ENCODE measurements at places on chromosomes 13 and 19.

DNA sequence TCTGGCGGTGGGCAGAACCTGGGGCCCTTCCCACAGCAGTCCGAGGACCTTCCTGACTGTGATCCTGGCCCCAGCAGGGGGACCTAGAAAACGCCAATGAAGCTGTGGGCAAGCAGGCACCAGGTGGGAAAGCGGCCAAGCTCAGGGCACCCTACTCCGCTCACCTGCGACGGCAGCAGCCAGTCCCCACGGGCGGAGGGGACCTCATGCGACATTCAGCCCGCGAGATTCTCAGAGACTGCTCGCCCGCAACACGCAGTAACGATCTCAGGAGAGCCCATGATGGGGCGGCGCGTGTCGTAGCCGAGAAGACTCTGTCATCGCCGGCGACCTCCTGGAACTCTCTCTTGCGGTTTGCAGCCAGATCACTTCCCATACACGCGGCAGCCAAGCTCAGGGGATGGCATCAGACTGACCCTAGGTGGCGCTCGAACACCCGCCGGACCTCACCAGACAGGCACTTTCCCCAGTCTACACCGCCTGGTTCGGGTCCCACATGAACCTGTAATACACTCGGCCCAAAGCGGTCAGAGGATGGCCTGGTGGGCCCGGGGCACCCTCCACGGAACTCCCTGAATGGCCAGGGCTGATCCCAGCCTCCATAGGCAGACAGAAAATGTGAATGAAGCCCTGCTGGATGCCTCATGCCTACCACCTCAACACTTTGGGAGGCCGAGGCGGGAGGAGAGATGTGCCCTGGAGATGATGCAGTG is 26.5 kb downstream of the MAN2B1 start:
- DNase-seq = peak; percentile 18

DNA sequence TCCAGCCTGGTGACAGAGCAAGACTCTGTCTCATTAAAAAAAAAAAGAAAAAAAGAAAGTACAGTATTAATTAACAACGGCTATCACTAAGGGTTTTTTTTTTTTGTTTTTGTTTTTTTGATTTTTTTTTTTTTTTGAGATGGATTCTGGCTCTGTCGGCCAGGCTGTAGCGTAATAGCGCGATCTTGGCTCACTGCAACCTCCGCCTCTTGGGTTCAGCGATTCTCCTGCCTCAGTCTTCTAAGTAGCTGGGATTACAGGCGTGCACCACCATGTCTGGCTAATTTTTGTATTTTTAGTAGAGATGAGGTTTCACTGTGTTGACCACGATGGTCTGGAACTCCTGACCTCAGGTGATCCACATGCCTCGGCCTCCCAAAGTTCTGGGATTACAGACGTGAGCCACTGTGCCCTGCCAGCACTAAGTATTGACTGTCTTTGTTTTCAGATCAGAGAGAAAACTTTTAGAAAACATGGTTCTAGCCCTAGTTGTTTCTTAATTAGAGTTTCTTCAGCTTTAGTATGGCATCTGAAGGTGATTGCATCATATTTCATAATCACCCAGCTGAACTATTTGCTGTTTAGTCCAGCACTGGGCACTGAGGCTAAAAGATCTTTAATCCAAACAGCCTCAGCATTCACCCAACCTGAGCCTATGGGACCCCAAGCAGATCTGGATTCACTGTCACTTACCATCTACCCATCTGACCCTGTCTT is 2.7 kb upstream of the GATAD2A start:
- no peak for DNase-seq

- DNase-seq = no peak
Observed at GRCh38 chr19:44810234-44811121, 1.6 kb downstream of the BCAM start.

DNA sequence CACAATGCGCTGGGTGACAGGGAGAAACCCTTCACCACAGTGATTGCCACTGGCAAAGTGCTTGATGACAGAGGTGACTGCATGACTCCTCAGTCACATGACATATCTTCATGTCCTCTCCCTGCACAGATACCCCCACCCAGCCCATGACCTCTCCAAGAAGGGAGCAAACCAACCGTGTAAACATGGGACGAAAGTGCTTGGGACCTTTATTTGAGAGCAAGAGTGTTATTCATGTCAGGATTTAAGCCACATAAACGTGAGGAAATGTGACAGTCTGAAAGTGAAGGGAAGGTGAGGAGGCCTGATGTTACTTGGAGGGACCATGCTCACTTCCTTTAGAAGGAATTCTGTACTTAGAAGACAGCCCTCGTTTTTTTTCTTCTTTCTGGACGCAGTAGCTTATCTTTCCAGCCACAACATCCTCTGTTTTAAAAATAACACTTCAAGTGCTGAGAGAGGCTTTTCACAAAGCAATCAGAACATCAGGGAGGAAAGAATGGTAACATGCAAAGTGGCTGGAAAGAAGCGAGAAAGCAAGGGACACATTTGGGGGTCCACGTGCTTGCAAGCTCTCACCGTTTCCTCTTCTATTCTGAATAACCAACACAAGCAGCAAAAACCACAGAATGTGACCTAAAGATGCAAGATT is 35.6 kb downstream of the EPS15L1 start:
- DNase-seq = no peak

DNA sequence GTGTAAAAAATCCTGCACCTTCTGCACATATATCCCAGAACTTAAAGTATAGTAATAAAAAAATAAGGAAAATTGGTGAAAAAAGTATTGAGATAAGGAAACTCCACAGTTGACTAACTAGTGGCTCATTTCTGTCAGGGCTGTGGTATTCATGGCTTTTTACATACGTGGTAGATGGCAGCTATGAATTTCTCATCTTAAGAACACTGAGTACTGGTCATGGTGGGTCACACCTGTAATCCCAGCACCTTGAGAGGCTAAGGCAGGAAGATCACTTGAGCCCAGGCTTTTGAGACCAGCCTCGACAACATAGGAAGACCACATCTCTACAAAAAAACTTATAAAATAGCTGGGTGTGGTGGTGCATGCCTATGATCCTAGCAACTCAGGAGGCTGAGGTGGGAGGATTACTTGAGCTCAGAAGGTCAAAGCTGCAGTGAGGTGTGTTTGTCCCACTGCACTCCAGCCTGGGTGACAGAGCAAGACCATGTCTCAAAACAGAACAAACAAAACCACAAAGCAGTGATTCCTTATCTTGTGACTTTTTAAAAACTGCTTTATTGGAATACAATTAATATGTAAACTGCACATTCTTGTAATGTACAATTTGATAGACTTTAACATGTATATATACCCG is 16.8 kb downstream of the SLAIN1 start:
- DNase-seq = no peak

DNA sequence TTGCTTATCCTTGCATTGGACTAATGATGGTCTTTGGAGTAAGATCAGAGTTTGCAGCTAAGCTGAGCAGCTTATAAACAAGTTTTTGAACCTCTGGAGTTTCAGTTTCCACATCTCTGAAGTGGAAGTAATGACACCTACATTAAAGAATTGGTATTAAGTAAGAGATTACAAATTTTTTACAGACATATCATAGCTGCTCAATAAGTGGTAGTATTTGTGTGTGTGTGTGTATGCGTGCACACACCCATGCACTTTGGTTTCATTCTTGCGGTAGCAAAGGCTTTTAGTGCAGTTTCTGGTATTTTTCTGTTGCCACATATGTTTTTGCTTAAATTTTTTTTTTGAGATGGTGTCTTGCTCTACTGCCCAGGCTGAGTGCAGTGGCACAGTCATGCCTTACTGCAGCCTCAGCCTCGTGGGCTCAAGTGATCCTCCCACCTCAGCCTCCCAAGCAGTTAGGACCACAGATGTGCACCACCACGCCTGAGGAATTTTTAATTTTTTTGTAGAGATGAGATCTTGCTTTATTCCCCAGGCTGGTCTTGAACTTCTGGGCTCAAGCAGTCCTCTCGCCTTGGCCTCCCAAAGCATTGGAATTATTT is 4.5 kb downstream of the NAA16 start:
- DNase-seq = peak; percentile 62

- DNase-seq = no peak
Observed at GRCh38 chr13:75607447-75607846, 28.7 kb upstream of the LMO7 start.

DNA sequence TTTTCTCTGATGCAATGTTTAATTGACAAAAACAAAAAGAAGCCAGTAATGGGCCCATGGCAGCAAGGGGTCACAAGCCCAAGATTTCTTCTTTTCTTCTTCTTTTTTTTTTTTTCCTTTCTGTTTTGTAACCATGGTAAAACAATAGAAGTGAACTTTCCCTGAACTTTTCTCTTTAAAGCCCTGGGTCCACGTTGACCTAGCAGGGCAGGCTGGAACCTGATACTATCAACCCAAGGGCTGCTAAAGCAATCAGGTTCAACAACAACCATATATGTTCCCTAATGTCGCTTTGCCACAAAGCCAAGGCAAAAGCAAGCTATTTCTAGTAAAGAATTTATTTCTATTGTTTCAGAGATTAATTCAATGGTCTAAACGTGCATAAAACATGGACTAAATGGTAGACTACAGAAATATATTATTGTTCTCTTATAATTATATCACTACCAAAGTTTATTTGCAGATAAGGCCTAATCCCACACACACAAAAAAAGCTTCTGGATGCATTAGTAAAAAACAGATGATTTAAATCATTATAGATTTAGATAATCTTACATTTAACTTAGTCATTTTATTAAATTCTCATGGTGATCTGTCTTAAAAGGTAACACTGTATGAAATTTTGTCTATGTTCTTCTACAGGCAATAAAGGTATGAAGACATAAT is 153.9 kb downstream of the DACH1 start:
- DNase-seq = no peak

- DNase-seq = peak; percentile 91
Observed at GRCh38 chr19:8355631-8356402, 8.1 kb upstream of the ANGPTL4 start.

DNA sequence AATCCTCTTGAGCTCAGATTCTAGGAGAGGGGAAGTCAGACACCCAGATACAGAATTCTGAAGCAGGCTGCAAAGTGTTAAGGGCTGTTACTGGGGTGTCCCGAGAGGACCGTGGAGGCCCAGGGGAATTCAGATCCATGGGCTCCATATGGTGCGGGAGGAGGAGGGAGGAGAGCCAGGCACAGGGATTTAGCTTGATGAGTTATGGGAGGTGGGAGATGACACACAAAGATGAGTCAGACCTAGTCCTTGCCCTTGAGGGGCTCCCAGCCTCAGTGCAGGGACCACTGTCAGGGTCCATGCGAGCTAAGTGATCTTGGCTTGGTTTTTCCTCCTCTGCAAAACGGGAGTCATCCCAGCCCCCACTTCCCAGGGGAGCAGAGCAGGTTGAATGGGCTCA is 14.4 kb upstream of the GIPR start:
- DNase-seq = no peak

Data from AG09309 (cell line).